SK-N-SH (cell line): ENCODE measurements at places on chromosomes 7 and 10. TPM values are rescaled to one million over a fixed set of nuclear protein-coding genes. Genes with fewer than 3 reads are reported as not detected.

FAM13C gene
- 7.0 and 7.6 TPM in 2 replicates for polyA plus RNA-seq

ZCCHC24 gene
- 15.8 and 16.2 TPM in 2 replicates for polyA plus RNA-seq

CFAP46 gene
- 3.9 and 4.9 TPM in 2 replicates for polyA plus RNA-seq

NT5C3A gene
- polyA plus RNA-seq, result 13.2 and 14.1 TPM in 2 replicates

SHOC2 gene
- polyA plus RNA-seq, result 6.9 and 10.6 TPM in 2 replicates

PNLIPRP3 gene
- polyA plus RNA-seq, result not detected in 2 replicates

CRPPA gene
- 0.15 and 0.31 TPM in 2 replicates for polyA plus RNA-seq

PTCD1 gene
- polyA plus RNA-seq, result 7.4 and 8.2 TPM in 2 replicates

SNX10 gene
- polyA plus RNA-seq, result 0.02 and 0.13 TPM in 2 replicates

C10orf53 gene
- polyA plus RNA-seq, result 0.03 TPM in 1 of 2 replicates, not detected in the other

SSC4D gene
- 1.6 and 2.0 TPM in 2 replicates for polyA plus RNA-seq

DNA sequence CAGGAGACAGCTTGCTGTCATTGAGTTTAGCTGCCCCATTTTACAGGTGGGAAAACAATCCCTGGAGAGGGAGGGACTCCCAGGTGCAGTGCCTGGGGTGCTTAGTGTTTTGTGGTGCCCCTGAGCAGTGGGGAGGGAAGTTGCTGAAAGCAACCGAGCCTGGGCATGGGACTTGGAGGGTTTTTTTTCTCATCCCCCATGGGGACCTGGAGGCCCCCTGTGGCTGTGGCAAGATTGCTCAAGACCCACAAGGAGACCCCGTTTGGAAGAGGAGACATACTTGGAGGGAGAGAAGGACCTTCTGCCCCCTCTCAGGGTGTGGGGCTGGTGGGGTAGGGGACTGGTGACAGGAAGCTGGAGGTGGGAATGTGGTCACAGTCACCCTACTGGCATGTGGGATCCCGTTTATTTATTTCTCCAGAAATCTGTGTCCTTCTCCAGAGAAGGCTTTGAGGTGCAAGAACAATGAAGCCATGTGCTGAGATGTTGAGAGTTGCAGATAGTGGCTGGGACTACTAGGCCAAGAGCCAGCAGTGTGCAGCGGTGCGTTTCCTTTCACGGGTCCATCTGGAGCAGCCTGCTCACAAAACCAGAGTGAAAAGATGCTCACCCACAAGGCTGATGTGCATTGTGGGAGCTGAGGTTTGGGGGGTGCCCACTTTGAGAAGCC lies 21.5 kb downstream of the ZMIZ1 start:
- peak; percentile 62 for DNase-seq

- no peak for DNase-seq
Measured at GRCh38 chr10:45376371-45376801, 2.4 kb downstream of the ALOX5 start.

DNA sequence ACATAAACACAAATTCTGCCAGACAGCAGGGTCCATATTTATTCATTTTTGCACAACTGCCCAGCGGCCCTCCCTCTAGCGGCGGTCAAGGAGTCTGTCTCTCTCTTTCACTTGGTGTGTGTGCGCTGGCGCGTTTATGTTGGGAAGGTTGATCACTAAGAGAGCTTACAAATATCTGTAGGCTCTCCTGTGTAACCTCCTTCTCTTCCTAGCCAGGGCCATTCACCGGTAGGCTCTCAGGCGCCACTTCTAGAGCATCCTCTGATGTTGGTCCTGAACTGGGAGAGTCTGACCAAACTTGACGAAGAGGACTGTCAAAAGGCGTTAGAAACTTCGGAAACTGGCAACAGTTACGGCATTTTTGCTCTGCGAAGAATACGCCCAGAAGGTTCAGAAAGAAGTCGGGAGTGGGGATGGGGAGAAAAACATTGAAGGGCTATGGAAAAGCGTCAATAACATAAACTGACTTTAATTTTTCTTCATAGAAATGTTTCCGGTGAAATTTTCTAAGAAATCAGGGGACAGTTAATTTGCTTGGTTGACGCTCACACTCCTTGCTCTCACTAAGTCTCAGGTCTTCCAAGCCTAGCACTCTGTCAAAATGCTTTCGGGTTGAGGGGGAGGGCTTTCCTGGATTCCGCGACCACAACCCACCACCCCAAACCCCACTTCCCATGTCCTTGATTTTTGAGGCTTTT lies 731.1 kb downstream of the ZWINT start:
- DNase-seq, result peak; percentile 64

DNA sequence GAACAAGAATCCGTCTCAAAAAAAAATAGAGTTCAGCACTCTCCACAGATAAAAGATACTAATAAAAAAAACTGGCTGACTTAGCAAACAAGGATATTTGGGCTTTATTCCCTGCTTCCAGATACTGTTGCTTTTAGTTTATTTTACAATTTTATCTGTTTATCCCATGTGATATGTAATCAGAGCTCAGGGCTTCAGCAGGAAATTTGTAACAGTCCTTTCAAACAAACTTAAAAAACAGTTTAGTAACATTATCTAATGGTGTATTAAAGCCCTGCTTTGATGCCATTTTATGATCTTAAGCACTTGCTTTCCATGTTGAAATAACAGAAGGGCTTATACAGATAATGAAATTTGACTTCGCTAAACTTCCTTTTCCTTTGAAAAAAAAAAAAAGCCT lies 28.1 kb downstream of the DCLRE1A start:
- DNase-seq, result no peak

- no peak for DNase-seq
Measured at GRCh38 chr7:121279822-121280221, 49.0 kb upstream of the WNT16 start.

DNA sequence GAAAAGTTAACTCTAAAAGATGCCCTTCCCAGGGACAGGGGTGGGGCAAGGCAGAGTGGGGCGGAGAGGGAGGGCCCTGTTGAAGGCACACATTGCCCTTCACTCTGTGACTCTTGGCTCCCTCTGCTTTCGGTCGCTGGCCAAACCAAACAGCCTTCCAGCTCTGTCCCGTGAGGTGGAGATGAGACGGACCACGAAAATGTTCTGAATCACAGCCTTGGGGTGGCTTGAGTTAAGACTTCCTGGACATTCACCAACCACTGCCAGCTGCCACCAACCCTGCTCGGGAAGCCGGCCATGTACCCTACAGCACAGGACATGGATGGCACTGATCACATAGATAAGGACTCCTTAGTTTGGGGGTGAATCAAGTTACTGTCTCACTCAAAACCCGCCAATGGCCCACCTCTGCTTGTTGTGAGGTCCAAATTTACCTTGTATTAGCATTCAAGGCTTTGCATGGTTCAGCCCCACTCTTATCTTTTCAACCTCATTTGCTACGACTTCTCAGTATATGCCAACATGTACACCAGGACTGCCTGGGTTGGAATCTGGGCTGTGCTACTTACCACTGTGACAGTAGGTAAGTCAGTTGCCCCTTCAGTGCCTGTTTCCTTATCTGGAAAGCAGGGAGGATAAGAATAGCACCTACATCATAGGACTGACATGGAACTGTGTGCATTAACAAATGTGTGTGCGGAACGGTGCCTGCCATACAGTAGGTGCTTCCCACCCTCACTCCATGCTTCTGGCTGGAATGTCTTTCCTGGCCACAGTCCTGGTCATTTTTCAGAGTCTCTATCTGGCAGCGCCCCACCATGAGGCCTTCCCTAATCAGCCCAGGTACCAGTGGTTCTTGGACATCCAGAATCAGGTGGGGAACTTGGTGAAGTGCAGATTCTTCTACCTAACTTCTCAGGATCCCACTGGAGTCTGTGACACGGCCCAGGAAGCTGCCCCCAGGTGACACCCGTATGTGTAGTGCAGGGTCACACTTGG lies 28.0 kb downstream of the ITPRIP start:
- DNase-seq, result no peak

DNA sequence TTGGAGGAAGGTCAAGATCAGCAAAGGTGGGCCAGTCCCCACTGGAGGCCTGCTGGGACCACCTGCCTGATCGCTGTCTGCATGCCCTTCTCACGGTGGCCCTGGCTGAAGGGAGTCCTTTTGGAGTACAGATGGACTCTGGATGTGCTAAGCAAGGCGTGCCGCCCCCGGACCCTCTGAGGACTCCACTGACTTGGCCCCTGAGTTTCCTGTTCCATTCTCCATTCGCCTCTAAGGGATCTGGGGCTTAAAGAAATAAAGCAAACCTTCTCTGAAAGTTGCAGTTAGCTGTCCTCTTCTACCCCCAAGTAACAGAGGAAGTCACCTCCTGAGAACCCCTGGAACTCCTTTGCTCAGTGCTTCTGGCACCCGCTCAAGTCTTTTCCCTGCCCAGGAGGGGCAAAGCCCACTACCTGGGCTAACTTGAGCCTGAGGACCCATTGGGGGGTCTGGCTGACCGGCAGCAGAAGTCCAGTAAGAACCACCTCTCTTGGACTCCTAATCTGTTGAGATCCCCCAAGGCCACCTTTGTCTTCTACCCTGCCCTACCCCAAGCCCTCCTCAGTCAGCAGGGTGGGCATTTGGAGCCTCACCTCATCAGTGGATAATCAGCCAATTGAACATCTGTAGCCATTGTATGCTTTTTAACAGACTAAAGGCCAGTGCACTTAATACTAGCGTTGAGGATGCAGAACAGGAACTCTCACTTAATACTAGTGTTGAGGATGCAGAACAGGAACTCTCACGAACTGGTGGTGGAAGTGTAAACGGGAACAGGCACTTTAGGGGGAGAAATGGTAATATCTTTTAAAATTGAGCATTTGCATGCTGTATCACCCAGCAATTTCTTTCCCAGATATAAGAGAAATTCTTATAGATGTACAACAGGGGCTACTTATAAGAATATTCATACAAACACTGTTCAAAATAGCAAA lies 2.2 kb downstream of the TBATA start:
- no peak for DNase-seq

DNA sequence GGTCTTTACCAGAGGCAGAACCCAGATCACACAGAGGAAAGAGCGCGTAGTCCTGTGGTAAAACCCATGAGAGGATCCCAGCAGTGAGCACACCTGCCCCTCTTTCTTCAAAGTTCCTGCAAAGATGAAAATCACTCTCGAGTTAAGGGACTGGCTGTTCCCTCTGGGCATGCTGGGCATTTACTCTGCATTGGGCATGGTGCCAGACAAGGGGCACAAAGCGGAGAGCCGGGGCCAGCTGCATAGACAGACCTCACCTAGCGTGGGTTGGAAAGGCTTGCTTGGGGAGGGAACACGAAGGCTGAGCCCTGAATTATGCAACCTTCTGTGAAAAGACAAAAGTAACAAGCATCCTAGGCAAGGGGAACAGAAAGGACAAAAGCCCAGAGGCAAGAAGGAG lies 120.0 kb upstream of the TCERG1L start:
- peak; percentile 59 for DNase-seq

DNA sequence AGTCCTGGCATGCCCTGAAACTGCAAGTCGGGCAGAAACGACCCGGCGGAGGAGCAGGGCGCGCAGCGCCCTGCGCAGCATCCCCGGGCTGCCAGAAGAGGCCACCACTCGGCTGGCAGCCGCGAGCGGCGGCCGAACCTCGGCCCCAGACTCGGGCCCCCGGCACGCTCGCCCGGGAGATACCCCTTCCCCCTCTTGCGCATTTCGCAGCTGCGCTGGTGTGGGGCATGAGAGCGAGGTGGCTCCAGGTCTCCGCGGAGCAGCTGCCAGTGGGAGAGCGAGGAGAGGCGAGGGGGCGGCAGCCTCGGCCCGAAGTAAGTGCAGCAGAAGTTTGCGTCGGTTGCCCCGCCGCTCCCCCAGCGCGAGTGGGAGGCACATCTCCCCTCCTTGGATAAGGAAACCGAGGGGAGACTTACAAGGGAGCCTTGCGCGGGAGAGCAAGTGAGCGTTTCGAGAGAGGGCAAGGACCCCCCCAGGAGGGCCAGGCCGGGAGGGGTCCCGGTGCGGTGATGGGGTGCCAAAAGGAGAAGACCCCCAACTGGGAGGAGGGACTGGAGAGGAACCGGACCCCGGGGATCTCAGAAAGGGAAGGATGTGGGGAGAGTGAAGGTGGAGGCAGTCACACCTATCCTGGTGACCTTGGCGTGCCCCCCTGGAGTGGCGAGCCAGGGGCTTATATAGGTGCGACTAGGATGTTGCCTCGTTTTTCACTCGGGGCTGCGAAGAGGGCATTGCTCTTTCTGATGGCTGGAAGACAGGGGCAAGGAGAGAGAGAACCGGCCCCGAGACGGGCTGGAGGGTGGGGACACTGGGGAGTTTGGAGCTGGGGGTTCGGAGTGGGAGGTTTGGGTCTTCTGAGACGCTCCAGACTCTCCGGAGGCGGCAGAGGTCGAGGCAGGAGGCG lies 256.3 kb downstream of the OTUD1 start:
- peak; percentile 44 for DNase-seq

- DNase-seq, result no peak
Measured at GRCh38 chr7:125934539-125934938, 1004.9 kb upstream of the POT1 start.

GRCh38 chr7:23369695-23370404 lies 70.7 kb downstream of the MALSU1 start:
- no peak for DNase-seq

- no peak for DNase-seq
Measured at GRCh38 chr10:119198438-119198837, 8.9 kb upstream of the GRK5 start.

DNA sequence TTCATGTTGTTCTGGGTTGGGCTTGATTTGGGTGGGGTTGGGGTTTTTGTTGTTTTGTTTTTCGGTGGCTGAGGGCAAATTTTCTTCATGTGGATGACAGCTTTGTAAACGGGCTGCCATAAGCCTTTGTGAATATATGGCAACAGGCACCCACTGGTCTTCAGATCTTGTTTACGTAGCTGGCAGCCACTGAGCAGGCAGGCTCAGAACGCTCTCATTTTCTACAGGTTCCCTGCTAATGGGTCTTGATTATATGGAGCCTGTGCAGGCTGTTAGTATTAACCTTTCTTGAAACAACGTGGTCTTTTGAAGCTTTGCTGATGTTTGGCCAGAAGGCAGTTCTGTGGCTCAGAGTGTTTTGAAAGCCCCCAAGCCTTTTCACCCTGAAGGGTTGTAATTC lies 199.7 kb downstream of the TNS3 start:
- no peak for DNase-seq

DNA sequence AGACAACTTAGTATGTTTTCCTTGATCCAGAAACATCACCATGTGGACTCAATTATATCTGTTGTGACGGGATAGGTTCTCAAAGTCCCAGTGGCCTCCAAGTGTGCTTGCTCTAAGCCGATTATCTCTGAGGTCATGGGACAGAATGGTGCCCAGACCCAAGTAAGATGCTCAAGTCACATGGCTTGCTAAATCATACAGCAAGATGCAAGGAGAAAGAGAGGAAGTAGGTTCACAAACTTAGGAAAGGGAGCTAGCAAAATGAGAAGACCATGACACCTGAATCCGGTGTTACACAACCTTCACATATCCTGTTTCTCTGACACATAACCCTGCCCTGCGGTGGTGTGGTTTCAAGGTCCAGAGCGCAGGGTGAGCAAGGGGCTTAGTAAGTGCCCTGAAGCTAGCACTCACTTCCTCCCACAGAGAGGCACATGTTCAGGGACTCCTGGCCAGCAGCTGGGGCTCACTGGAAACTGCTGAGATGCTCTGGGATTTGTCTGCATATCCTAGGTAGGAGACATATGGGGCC lies 590.9 kb upstream of the ANKRD30A start:
- DNase-seq, result no peak

DNA sequence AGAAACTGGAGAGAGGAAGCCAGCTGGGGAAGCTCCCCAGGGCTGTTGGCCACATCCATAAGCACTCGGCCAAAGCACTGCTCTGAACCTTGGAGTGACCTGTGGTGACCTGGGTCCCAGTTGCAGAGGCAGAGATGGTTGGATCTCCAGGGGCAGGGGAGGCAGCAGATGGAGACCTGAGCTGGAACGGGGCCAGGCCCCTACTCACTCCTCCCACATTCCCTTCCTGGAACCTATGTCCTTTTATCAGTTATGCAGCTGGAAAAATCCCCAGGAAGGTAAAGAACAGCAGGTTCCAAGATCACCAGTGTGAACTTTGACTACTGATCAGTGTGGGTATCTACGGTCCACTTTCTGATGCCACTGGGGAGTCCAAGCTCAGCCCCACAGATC lies 9.6 kb upstream of the PNLIPRP2 start:
- no peak for DNase-seq

- no peak for DNase-seq
Measured at GRCh38 chr10:73247509-73248258, 629 bp upstream of the DNAJC9 start.
